DND-41 (cell line): ENCODE measurements at places on chromosomes 6 and 20.
A peak's percentile ranks its signal among the peaks of the same experiment; 100 is the strongest.

DNA sequence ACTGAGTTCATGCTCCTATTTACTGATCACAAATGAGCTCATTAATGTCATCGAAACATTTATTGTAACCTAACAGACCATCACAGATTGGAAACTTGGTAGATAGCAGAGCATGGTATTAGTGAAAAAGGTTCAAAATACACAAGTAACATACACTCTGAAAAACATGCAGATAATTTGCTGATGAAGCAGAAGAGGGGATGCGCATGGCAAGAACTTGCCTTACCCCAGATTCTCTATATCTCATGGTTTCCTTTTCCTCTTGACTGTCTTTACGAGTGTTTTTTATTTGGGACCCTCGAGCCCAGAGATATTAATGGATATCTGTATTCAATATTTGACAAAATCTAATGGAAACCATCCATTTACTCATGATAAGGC, 37.6 kb downstream of the QRSL1 start:
- no peaks in the 10 kb centered on the region for H3K4me1 ChIP-seq
- peaks cover 33% of the 10 kb centered on the region for H3K36me3 ChIP-seq
- H3K27ac ChIP-seq: no peak overlapping the region
- H3K27me3 ChIP-seq: no peaks in the 10 kb centered on the region

DNA sequence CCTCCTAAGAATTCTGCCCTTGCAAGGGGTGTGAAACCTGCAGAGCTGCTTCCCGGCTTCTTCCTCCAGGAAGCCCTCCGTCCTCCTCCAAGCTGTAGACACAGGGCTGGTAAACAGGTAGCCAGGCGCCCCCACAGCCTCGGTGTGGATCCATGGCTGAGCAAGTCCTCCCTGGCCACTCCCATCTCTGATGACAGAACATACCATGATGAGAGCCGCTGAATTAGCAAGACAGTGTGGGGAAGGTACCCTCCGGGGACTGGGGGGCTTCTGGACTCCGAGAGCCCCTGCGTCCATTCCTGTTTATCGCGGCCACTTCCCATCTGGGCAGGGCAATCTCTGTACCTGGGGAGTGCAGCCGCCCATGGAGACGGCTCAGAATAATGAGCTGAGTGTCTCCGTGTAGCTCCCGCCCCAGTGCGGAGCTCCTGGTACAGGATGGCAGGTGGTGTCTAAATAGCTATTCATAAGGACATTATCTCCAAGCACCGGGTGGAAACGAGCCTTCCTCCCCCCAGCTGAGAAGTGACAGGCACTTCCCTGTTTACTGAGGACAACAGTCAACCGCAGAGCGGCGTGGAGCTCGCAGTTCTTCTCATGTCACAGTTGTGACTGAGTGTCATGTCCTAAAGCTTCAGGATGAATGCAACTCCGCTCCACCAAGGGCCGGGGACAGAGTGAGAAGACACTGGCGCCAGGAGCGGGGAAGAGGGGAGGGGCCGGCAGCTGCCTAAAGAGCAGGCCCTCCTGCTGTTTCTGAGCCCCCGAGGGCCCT, 22.7 kb upstream of the NTSR1 start:
- H3K27me3 ChIP-seq: no peaks in the 10 kb centered on the region
- H3K4me1 ChIP-seq: no peaks in the 10 kb centered on the region
- H3K36me3 ChIP-seq: no peaks in the 10 kb centered on the region
- no peak for DNase-seq

DNA sequence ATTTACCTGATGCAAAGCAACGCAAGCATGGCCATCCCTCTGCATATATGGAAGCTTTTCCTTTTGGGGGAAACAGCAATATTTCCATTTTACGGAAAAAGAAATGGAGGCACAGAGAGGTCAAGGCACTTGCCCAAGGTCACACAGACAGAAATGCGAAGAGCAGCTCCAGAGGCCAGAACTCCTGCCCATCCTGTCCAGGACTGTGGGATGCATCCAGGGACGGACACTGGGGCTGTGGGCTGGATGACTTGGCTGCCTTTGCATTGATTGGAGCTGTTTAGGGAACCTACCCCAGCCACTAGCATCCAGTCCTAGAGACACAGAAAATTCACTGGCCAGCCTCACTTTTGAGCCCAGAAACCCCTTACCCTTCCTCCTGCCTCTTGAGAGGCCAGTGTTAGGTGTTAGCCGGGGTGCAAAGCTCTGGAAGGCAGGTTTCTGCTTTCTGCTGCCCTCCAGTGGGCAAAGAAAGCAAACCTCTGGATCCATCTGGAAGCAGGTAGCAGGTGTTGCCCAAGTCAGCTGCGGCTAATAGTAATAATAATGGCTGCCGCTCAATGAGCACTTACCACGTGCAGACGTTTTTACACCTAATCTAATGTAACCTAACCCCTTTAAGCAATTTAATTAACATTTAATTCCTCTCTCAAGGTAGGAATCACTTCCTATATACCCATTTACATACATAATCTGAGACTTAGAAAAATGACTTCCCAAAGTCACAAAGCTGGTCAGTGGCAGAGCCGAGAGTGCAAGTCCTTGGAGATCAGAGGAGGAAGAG, 31.7 kb upstream of the CCN5 start:
- DNase-seq: peak; percentile 86
- H3K4me1 ChIP-seq: peaks cover 25% of the 10 kb centered on the region
- H3K27ac ChIP-seq: peak overlapping the region; percentile 64

DNA sequence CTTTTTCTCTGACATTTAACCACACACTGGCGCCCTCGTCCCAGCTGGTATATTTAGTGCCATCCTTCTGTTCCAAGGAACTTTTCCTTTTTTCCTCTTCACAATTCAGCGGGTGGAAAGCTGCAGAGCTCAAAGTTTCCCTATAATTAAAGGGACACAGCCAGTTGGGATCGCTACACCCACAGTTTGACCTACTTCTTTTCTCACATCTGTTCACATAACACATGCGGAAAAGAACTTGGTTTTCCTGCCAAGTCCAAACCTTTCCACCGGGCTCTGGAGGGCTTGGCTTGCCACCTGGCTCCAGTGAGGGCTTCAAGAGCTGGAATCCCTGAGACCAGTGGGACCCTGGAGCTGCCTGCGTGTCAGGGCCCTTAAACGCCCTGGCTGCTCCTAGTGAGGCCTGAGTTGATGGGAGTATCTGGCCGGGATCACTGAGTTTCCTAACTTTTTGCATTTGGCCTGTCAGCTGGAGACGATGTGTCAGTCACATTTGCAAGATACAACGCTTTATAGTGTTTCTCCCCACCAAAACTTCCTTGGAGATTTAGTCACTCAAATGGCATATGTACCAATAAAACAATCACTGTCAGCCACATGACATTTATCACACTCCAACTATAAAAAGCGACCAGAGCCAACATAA, 176.0 kb downstream of the SASH1 start:
- no peak for DNase-seq
- no peaks in the 10 kb centered on the region for H3K36me3 ChIP-seq
- no peak overlapping the region for H3K4me3 ChIP-seq

DNA sequence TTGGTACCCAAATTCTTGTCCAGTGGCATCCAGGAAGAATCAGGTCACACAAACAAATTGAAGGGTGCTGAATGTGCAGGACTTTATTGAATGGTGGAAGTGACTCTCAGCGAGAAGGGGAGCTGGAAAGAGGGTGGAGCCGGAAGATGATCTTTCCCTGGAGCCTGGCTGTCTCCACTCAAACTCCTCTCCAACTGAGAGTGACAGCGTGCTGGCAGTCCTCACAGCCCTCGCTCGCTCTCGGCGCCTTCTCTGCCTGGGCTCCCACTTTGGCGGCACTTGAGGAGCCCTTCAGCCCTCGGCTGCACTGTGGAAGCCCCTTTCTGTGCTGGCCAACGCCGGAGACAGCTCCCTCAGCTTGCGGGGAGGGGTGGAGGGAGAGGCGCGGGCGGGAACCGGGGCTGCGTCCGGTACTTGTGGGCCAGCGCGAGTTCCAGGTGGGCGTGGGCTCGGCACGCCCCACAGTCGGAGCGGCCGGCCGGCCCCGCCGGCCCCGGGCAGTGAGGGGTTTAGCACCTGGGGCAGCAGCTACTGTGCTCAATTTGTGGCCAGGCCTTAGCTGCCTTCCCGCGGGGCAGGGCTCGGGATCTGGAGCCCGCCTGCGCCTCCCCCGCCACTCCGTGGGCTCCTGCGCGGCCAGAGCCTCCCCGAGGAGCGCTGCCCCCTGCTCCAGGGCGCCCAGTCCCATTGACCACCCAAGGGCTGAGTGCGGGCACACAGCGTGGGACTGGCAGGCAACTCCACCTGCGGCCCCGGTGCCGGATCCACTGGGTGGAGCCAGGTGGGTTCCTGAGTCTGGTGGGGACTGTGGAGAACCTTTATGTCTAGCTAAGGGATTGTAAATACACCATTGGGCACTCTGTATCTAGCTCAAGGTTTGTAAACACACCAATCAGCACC, 26.7 kb upstream of the MBOAT1 start:
- DNase-seq: no peak
- H3K27me3 ChIP-seq: no peaks in the 10 kb centered on the region
- H3K36me3 ChIP-seq: no peaks in the 10 kb centered on the region
- no peaks in the 10 kb centered on the region for H3K4me1 ChIP-seq

GRCh38 chr6:120805276-120805675, 529.0 kb downstream of the TBC1D32 start:
- no peak overlapping the region for H3K4me3 ChIP-seq
- H3K27ac ChIP-seq: no peak overlapping the region
- H3K4me1 ChIP-seq: no peaks in the 10 kb centered on the region
- H3K27me3 ChIP-seq: no peaks in the 10 kb centered on the region
- H3K36me3 ChIP-seq: no peaks in the 10 kb centered on the region

DNA sequence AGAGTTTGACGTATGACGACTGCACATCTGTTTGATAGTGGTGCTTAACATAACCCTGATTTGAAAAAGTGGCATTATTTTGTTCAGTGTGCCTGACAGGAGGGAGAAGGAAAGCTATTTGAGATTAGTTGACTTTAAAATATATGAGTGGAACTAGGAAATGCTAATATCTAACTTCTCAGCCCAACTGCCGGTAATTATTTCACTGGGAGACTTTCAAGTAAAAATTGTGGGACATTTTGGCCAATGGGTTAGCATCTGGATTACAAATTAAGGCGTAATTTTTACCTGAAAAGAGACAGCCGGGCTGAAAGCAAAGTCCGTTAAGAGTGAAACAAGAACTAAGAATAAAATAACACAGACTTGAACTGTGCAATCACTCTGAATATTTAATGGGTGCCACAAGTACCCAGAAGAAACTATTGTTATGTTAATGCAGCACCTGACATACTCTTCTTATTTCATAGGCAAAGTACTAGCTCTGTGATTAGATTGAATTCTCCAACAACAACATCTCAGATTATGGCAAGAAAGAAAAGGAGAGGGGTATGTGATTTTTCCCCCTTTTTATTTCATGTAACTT, 2.0 kb downstream of the HEY2 start:
- no peaks in the 10 kb centered on the region for H3K36me3 ChIP-seq
- no peak overlapping the region for H3K4me3 ChIP-seq
- peaks cover 26% of the 10 kb centered on the region for H3K27me3 ChIP-seq
- no peak for DNase-seq
- H3K27ac ChIP-seq: no peak overlapping the region

GRCh38 chr6:4316867-4317400, 181.6 kb upstream of the ECI2 start:
- no peak overlapping the region for H3K27ac ChIP-seq
- DNase-seq: no peak
- no peaks in the 10 kb centered on the region for H3K36me3 ChIP-seq

GRCh38 chr6:26576929-26577719, 19.6 kb upstream of the ABT1 start:
- H3K27me3 ChIP-seq: no peaks in the 10 kb centered on the region
- H3K4me1 ChIP-seq: peaks cover 17% of the 10 kb centered on the region
- H3K27ac ChIP-seq: peak overlapping the region; percentile 66
- no peak overlapping the region for H3K4me3 ChIP-seq
- peak; percentile 62 for DNase-seq

DNA sequence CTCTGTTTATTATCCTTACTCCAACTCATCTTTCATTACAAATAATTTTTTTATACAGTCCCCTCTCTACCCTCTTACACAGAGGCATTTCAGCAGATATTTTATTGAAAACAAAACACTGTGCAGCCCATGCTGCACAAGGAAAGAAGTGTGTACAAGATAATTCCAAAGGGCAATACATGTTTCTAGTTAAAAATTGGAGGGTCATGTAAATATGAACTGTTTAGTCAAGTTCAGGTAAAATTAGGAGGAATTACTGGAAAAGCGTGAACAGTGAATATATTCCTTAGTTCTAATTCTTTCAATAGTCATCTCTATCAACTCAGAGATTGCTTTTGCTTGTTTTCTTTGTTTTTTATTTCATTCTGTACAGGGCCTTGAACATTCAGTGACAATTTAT, 27.9 kb upstream of the TSPYL1 start:
- no peak overlapping the region for H3K27ac ChIP-seq
- H3K27me3 ChIP-seq: no peaks in the 10 kb centered on the region
- no peak overlapping the region for H3K4me3 ChIP-seq
- no peak for DNase-seq
- no peaks in the 10 kb centered on the region for H3K4me1 ChIP-seq
- H3K36me3 ChIP-seq: no peaks in the 10 kb centered on the region

DNA sequence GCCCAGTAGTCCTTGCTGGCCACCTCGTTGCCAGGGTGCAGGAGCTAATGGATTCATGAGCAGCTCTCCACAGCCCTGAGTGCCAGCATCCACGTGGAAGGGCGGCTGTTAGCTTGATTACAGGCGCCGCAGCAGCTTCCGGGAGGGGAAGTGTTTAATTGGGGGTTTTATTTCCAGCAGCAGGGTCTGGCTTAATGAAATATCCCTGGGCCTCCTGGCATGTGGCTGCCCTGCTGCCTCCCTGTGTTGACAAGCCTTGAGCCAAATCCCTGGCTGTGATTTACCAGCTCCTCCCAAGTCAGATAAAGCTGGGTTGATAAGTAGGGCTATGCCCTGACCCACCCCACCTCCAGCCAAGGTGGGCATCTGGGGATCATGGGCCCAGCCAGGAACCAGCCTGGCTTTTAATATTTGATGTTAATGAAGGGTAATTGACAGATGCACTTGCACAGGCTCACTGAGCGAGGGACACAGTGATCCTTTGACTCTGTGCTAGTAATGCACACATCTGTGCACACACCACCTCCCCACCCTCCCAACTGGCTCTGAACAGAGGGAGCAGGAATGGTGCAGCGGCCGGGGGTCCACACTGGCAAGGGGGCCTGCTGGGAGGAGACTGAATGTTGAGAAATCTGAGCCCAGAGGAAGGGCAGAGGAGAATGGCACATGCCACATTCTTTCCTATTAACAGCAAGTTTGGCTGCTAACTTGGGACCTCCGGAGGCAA, 13.6 kb downstream of the GLP1R start:
- H3K27ac ChIP-seq: no peak overlapping the region
- DNase-seq: no peak
- H3K27me3 ChIP-seq: no peaks in the 10 kb centered on the region

GRCh38 chr6:8064638-8065518, 689 bp upstream of the BLOC1S5 start:
- H3K27me3 ChIP-seq: no peaks in the 10 kb centered on the region
- H3K4me3 ChIP-seq: peak overlapping the region; percentile 61; the same call in 1 of the 2 replicates
- H3K4me1 ChIP-seq: peaks cover 20% of the 10 kb centered on the region
- DNase-seq: peak; percentile 10
- peaks cover 16% of the 10 kb centered on the region for H3K36me3 ChIP-seq
- H3K27ac ChIP-seq: peak overlapping the region; percentile 91

- no peaks in the 10 kb centered on the region for H3K36me3 ChIP-seq
- no peak overlapping the region for H3K4me3 ChIP-seq
- DNase-seq: no peak
- H3K4me1 ChIP-seq: no peaks in the 10 kb centered on the region
- H3K27me3 ChIP-seq: no peaks in the 10 kb centered on the region
- H3K27ac ChIP-seq: no peak overlapping the region
Observed at GRCh38 chr6:115909923-115910546, 150.7 kb downstream of the FRK start.
